ENCODE measurements at places on chromosomes 3 and 15.

DNA sequence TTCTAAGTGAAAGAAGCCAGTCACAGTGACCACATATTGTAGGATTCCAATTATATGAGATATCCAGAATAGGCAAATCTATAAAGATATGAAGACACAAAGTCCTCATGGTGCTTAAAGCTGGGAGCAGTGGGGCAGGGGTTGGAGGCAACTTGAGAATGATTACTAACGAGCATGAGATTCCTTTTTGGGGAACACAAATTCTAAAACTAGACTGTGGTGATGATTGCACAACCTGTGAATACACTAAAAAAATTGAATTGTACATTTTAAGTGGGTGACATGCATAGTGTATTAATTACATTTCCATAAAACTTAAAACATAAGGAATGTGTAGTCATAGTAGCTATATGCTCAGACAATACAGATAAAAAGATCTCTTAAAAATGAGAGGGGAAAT, 103.2 kb downstream of the DPH6 start:
- no peak for DNase-seq

DNA sequence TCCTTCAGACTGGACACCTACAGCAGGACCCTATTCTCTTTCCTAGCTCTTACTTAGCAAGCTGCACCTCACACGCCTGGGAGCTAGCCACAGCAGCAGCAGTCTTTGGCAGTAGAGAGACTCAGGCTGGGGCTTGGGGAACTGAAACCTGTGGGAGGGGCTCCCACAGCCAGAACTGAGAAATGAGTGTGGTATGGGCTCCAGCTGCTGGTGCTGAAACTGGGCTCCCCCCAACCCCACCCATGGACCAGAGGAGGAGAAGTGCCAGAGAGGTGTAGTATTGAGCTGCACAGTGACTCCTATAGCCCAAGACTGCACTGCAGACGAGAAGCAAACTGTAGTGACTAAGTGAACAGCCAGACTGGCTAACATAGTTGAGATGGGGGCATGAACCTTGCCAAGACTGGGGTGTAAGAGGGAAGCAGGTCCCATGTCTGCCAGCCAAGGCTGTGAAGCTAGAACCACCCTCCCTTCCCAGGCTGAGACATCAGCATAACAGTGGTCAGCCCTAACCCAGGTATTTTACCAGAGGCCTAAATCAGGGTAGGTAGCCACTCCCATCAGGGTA, 62.5 kb downstream of the MYO5A start:
- DNase-seq, result no peak

GRCh38 chr3:106963442-106963841, 413.8 kb upstream of the CCDC54 start:
- DNase-seq, result no peak

GRCh38 chr3:178370387-178370786, 165.8 kb upstream of the KCNMB2 start:
- DNase-seq, result no peak

GRCh38 chr3:3281024-3281423, 101.5 kb upstream of the CRBN start:
- no peak for DNase-seq

DNA sequence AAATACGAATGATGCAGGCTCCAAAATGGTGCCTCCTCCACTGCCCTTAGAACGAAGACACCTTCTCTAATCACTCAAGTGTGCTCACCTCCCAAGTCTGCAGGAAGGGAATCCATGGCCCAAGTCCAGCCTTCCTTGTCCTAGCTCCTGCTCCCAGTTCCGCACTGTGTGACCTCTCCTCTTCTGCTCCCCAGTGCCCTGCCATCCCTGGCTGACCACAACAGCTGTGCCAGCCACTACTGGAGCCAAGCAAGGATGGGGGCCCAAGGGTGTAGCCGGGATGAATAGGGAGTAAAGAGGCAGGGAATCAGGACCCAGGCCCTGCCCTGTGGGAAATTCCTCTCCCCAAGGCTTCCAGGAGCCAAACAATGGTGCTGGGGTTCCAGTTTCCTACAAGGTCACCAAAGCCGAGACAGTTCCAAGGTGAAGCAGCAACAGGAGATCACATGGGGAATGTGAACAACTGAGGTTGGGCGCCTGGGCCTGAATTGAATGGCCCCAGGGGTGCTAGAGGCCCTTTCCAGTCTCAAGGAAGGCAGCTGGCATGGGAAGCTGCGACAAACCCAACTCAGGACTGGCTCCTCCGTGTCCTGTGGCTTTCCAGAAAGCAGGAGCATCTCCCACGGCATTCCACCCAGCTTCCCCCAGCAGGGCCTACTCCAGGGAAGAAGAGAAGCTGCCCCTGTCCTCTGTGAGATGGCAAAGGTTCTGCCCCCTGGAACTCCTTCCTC, 20.2 kb downstream of the SEMA7A start:
- no peak for DNase-seq

GRCh38 chr3:44950275-44950734, 25.7 kb downstream of the ZDHHC3 start:
- DNase-seq, result no peak

DNA sequence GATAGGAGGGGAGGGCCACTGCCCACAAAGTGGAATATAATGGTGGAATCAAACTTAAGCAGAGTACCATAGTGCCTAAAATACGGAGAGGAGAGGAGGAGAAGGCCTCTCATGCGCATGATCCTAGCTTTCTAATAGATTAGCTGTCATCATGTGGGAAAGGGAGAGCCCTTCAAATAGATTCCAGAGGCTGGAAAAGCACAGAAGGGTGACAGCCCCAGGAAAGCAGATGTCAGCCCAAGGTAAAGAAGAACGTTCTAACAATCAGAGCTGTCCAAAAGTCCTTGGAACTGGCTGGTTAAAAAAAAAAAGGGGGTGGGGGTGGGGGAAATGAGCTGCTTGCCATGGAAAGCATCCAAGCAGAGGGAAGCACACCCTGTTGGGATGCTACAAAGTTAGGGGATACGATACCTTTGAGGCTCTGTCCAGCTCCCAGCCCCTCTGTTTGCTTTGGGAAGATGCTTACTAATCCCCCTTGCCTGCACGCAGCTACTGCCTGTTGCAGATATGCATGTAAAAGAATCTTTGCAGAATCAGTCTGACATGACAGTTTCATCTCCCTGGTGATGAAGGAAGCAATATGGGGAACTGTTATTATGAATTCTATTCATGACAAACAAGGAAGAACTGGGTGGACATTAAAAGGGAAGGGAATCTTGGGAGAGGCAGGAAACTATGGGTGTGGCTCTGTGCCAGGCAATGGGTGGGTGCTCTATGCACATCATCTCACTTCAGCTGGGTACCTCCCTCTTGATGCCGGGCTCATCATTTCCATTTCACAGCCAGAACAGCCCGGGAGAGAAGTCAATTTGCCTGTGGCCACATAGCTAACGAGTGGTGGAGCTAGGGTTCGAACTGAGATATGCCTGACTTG, 10.1 kb upstream of the LMCD1 start:
- no peak for DNase-seq

All from hematopoietic multipotent progenitor cell treated with erythropoietin and hydrocortisone succinate and interleukin-3 and kit ligand, for 17 days (in vitro differentiated cells).